ENCODE measurements at places on chromosomes 12 and 14.

DNA sequence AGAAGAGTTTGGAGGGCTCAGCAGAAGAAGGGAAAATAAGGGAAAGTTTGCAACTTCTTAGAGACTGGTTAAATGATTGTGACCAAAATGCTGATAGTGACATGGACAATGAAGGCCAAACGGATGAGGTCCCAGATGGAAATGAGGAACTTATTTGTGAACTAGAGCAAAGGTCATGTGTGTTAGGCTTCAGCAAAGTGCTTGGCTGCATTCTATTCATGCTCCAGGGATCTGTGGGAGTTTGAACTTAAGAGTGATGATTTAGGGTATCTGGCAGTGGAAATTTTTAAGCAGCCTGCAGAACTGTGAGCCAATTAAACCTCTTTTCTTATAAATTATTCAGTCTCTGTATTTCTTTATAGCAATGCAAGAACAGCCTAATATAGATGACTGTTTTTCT is 88.9 kb upstream of the ARHGAP5 start:
- DNase-seq = no peak

DNA sequence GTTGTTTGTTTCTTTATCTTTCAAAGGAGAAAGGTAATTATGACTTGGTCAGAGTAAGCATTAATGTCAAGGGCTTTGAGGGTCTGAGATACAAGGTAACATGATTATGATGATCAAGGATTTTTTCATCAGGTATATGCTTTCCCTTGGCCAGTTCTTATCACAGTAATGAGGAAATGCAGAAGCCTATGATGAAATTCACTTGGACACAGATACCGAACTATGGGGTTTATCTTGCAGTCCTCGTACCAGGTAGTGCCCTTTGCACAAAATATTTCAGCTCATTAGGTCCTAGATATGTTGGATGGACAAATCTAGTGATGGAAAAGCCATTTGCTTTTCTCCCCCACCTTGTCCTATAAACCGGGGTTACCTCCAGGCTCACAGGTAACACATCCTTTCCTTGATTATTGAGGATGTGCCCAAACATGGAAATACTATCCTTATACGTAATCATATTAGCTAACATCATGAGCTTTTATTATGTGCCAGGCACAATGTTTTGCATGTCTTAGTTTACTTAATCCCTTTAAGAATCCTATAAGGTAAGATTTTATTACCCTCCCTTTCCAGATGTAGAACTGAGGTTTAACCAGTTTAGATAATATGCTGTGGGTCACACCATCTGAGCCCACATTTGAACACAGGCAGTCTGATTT is 7.0 kb upstream of the RASSF3 start:
- no peak for DNase-seq

GRCh38 chr14:21203470-21204166 is 47.8 kb upstream of the OR5AU1 start:
- DNase-seq = no peak

- DNase-seq = no peak
These were observed 682 bp downstream of the KIAA0586 start for GRCh38 chr14:58428118-58428683.
